ENCODE measurements at places on chromosomes 2 and 18. TPM values are rescaled to one million over a fixed set of nuclear protein-coding genes. Genes with fewer than 3 reads are reported as not detected.

- no peak for DNase-seq
Observed at GRCh38 chr2:42407476-42407875, 46.5 kb upstream of the COX7A2L start.

DNA sequence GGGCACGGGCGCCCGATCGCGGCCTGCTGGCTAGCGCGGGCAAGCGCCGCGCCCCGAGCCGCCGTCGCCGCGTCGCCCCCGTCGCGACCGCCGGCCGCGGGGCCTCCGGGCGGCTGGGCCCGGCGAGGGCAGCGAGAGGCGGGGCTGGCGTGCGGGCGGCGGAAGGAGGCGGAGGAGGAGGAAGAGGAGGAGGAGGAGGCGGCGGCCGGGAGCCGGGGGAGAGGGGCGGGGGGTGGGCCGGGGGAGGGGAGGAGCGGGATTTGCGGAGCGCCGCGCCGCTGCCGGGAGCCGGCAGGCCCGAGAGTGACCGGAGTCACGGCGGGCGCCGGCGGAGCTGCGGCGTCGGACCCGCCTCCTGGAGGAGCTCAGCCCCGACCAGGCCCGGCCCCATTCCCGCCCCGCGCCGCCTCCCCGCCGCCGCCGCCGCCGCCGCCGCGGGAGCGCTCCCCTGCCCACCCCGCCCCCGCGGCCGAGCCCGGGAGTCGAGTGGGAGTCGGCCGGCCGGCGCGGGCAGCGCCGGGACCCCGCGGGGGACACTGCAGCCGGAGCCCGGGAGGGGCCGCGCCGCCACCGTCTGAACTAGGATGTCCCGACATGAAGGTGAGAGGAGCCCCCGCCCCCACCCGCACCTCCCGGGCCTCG lies at the start of gene KCMF1:
KCMF1 (plus strand) TSS at position 294 of the 642 bp plus-strand sequence; CDS start at position 585, 291 bp downstream.
- peak; percentile 94 for DNase-seq

DNA sequence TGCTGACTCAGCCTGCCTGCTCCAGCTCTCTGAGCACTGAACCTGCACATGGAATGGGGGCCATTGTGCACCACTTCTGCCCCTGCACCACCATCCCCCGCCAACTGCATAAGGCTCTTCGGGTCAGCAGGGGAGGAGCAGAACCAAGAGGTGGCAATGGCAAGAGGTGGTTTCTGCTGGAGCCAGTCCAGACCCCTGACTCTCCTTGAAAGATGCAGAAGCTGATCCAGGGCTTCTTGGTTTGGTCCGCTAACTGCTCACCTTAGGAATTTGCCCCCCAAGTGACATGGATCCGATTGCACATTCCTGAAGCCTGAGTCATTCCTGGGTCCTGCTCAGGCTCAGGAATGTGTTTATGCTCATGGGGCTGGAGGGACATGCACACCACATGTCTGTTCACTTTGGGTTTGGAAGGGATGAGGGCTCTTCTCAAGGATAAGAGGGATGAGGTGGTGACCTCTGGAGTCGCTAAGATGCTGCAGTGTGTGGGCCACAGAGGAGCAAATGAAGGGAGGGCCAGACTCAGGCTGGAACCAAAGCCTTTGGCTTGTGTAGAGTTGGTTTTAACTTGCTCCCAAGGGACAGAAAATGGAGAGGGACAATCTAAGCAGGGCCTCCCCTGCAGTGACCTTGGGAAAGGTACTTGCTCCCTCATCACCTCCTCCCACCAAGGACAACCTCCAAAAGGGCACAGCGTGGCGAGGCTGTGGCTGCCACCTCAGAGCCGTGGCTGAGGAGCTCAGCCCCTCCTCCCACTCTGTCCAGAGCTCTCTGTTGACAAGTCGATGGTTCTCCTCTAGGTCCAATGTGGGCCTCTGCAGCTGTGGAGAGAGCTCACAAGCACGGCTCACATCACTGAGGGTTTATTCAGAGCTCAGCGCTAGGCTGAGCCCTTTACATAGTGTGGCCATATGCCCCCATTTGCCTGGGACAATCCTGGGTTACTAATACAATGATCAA lies 66.2 kb downstream of the HS1BP3 start:
- DNase-seq: peak; percentile 74

DNA sequence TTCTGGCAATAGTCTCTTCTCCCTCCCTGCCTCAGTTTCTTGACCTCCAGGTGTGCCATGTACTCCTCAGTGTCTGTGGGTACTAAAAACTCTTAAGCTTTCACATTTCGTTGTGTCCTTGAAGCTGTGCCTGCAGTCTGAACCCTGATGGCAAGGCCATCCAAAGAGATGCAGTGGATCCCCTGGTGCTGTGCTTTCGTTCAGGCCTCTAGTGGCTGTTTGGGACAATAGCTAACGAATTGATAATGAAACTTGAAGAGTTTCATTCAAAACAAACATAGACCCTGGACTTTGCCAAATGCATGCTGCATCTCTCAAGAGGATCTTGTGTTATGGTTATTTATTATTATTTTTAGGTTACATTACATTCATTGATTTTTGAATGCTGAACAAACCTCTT lies 523.1 kb upstream of the FSIP2 start:
- DNase-seq: no peak

The CNNM4 gene
- total RNA-seq: 36.8 TPM

The ERFE gene
- total RNA-seq: 0.62 TPM

The CHPF gene
- total RNA-seq: 120 TPM

The DAW1 gene
- total RNA-seq: not detected

- DNase-seq: no peak
Observed at GRCh38 chr2:144468823-144469595, 50.9 kb downstream of the ZEB2 start.

DNA sequence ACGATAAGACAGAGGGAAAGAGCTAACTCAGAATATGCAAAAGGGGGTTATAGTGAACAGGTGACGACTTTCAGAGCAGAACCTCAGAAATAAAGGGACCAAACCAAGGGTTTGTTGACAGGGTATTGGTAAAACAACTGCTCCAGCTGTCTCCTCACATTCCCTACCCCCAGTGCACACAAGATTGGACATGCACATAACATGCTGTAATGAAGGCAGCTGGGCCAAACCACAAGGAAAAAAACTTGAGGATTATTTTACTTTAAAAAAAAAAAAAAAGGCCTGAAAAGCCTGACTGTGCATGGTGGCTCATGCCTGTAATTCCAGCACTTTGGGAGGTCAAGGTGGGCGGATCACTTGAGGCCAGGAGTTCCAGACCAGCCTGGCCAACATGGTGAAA lies 3.5 kb downstream of the RBM43 start:
- DNase-seq: no peak

DNA sequence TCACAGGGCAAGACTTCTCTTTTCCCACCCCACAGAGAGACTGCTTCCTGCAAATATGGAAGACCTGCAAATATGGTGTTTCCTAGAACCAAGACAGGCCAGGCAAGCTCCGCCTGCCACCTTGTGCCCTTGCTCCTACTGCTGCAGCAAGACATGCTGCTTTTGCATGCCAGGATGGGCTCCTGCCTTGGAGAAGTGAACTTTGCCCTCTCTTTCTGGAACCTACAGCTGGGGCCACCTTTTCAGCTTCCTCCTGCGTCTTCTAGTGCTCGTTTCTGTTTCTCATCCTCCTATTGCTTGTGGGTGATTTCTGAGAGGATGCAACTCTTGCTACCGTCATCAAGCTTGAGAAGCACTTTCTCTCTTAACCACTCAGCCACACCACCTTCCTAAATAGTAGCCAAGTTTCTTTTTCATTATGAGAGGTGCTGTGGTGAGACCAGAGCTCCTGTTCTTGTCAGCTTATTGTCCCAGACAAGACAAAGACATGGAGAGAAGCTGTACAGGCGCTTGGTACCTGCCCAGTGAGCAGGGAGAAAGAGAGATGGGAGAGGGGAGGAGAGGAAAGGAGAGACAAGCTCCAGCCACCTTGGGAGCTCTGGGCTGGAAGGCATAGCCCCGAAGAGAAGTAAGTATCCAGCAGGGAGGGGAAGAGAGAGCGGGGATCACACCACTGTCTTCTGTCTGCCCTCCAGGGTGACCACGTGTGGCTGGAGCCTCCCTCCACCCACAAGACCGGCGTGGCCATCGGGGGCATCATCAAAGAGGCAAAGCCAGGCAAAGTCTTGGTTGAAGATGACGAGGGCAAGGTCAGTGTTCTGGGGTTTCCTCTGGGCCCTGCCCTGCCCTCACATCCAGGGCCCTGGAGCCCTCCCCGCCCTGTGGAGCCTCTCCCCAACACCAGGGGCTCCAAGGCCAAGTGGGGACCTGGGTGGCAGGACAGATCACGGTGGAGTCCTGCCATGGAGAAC lies 28.3 kb downstream of the MYO7B start:
- DNase-seq: peak; percentile 66

The GNLY gene
- total RNA-seq: 2.3 TPM

DNA sequence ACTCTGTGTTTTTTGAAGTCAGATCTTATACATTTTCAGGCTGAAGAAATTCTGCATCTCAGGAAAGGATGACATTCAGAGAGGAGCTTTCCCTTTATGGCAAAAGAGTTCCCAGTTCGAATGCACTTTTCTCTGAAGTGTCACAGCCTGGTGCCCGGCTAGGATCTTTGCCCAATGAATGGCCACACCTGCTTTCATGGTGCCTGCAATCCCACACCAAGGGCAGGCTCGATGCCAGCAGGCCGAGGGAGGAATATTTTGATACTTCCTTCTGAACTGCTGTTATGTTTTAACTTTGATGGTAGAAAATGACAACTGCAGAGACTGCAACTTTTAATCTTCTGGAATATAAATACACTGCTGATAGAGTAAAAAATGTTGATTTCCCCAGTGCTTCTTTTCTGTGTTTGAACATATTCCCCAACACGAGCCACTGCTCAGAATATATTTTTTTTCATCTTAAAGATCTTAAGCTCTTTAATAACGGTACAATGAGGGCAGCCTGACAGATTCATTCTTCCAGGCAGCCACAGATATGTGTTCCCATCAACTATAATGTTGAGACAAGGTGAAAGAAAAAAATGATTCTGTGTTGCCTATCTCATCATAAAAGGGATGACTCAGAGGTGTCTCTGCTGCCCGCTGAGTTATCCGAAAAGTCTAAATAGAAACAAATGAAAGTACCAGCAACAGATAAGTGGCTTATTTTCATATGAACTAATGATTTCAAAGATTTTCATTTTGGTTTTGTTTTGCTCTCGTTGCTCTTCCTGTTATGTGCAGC lies 848.5 kb downstream of the DCDC2C start:
- no peak for DNase-seq

The NOSTRIN gene
- total RNA-seq: 8.9 TPM

DNA sequence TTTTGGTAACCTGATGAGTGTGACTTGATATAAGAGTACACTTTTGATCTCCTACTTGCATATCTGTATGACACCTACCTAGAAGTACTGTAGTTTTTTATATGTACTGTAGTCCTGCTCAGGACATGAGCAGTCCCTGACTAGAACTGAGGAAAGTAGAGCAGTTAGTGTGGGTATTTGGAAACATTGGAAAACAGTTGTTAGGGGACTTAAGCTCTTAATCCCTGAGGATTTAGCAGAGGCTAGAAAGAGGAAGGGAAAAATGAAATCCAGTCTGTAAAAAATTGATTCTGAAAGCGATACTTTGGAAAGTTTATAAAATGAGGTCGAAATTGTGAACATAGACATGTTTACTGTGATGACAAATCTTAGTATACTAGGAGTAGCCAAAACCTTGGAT lies 125.6 kb downstream of the NCOA1 start:
- DNase-seq: no peak

The RNF125 gene
- total RNA-seq: 1.5 TPM

- DNase-seq: no peak
Observed at GRCh38 chr18:49842656-49843055, 29.3 kb upstream of the ACAA2 start.

The TLX2 gene
- total RNA-seq: not detected

GRCh38 chr2:175843625-175844024 lies 158.4 kb downstream of the LNPK start:
- DNase-seq: no peak

GRCh38 chr2:64688909-64689308 lies 35.2 kb upstream of the SERTAD2 start:
- DNase-seq: no peak

The DNAJC5G gene
- 1.6 TPM for total RNA-seq

DNA sequence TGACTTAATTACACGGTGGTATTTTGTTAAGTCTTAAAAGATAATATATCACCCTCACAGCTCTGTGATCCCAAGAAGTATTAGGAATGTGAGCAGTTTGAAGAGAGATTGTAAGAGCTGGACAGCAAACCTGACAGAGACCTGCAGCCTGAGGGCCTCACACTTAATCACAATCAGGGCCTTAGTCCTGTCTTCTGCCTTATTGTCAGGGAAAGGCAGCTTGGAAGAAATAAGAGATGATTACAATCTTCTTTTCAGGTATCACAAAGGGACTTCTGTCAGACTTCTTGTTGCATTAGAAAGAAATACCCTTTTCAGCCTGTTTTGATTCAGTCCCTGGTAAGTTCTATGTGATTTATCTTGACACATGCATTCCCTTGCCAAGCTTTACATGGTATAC lies 1433.8 kb upstream of the SLC39A10 start:
- no peak for DNase-seq

GRCh38 chr2:180325416-180326120 lies 318.5 kb upstream of the CWC22 start:
- DNase-seq: no peak

The HOXD10 gene
- total RNA-seq: 0.16 TPM

DNA sequence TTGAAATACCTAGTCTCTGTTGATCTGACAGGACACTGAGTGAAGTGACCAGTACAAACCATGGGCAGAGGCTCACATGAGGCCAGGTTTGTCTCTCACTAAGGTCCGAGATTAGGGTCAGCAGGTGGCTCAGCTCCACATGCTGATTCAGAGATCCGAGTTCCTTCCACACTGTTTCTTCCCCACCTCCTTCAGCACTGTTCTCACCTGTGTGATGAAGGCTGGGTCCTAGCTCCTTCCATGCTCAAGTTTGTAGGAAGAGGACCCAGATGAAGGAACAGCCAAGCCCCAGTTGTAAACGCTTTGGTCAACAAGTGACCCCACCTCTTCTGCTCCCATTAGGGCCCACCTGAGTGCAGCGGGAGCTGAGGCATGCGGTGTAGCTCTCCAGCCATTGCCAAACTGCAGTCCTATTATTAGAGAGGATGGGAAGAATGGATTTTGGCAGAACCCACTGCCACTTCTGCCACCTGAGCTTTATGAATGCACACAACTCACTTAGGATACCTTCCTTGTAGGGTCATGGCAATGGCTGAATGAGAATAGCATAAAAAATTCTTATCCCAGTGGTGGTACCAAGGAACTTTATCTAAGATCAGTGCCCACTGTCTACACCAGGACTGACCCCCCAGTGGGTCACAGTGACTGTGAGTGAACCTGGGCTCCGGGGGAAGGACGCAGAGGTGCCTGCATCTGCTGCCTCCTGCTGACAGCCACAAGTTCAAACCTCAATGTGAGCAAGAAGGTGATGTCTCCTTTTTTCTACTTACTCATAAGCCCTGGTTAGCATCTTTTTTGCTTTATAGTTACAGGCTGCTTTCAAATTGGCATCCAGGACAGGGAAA lies 324.8 kb upstream of the HS6ST1 start:
- peak; percentile 51 for DNase-seq

GRCh38 chr18:48649231-48649630 lies 110.4 kb downstream of the CTIF start:
- peak; percentile 38 for DNase-seq

Data from cardiac septum (tissue), 1 donor.